Stimulated activated CD4-positive, alpha-beta T cell treated with anti-CD3 and anti-CD28 coated beads, Interleukin-15, amount 100 ng/mL, for 24 hours (primary cell): ENCODE measurements at places on chromosomes 13 and 19.
A peak's percentile ranks its signal among the peaks of the same experiment; 100 is the strongest.

GRCh38 chr13:24629320-24629719 is 50.9 kb upstream of the ATP12A start:
- DNase-seq = no peak

DNA sequence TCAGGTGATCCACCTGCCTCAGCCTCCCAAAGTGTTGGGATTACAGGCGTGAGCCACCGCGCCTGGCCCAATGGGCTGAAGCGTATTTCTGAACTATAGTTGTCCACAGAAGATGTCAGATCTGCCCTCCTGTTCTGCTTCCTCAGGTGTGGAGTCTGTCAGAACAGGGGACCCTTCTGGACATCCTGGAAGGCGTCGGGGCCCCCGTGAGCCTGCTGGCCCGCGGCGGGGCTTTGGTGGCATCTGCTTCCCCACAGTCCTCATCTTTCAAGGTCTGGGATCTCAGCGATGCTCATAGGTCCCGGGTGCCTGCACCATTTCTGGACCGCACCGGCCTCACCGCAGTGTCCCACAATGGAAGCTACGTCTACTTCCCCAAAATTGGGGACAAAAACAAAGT is 29.5 kb upstream of the SIN3B start:
- no peak for DNase-seq

DNA sequence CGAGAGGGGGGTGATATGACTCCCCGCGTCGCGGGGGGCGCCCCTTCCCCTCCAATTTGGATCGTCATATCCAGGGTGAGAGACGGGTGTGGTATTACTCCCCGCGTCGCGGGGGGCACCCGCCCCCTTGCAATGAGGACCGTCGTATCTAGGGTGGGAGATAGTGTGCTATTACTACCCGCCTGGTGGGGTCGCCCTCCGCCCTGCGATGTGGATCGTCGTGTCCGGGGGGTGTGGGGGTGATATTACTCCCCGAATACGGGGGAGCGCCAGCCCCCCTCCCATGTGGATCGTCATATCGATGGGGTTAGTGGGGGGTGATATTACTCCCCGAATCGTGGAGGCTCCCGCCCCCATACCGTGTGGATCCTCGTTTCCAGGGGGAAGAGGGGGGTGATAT is 29.2 kb upstream of the RGCC start:
- DNase-seq = peak; percentile 49

GRCh38 chr13:101830035-101830434 is 377.6 kb downstream of the ITGBL1 start:
- DNase-seq = no peak

DNA sequence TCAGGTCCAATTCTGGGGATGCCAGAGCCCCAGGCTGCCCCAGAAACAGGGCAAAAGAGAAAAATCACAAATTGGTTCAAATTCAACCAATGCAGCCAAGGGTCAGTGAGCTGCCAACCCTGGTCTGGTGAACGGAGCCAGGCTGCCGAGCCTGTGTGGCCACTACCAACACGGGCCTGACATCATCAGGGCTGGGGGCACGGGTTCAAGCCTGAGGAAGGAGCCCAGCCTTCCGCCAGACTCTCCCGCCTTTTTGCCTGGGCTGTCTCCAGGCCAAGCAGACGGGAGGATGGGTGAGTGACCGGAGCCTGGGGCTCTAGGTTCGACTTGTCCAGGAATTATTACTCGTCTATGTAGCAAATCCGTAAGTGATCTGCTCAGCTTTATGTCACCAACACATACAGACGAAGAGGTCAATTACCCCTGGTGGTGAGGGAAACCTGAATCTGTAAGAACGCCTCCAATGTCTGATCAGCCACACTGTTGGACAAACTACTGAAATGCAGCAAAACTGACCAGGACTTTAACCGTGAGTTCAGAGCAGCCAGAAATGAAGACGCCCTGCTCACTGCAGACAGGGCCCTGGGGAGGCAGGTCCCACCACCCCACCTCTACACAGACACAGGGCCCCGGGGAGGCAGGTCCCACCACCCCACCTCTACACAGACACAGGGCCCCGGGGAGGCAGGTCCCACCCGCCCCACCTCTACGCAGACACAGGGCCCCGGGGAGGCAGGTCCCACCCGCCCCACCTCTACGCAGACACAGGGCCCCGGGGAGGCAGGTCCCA is 31.8 kb downstream of the RAB20 start:
- no peak for DNase-seq

GRCh38 chr19:48928164-48929025 is 5.1 kb upstream of the DHDH start:
- DNase-seq = no peak

- peak; percentile 100 for DNase-seq
These were observed at the start of gene MCOLN1 for GRCh38 chr19:7522072-7522922. TSS of gene MCOLN1 (plus strand) at chr19:7522624. CDS start at chr19:7522751, 127 bp downstream.

DNA sequence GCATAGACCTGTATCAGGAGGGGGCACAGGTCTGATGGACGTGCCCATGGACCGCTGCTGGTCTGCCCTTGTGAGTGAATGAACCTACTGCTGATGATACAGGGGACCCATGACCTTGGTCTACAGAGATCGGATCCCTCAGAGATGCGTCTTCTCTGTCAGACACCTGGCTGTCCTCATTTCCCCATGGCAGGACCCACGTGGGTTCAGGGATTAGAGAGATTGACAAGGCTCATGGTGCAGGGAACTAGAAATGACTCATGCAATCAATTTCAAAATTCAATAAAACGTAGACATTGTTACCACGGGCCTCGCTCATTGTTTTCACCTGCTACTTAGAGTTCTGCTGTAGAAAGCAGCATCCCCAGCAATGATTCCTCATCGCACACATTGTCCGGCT is 962 bp upstream of the TPRX1 start:
- DNase-seq = no peak

DNA sequence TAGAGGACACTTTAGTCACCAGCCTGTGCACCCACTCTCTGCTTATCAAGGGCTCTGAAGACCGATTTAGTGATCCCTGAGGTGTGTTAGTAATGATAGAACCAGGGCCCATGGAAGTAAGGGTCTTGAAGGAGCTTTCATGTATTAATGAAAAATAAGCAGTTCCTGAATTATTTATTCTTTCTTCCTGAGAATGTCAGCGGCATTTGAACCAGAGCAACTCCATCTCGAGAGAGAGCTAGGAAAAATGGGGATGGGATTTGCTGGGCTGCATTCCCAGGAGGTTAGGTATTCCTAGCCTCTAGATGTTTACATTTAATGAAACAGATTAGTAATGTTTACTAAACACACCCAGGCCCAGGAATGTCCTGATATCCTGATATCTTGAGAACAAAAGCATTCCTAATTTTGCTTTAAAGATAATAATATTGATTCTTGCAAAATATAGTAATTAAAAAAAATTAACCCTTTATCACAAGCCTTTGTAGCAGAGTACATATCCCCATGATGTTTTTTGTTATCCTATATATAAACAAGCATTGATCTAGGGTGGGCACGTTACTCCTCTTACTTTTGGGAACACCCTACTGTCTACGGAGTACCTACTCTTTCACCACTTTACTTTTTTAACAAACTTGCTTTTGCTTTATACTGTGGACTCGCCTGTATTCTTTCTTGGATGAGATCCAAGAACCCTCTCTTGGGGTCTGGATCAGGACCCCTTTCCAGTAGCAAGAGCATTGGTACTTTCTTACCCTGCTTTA is 63.1 kb downstream of the COG3 start:
- DNase-seq = no peak

- no peak for DNase-seq
These were observed 16.5 kb downstream of the SLC5A5 start for GRCh38 chr19:17888260-17888659.

- no peak for DNase-seq
These were observed 6.9 kb downstream of the GIPR start for GRCh38 chr19:45674946-45675345.

DNA sequence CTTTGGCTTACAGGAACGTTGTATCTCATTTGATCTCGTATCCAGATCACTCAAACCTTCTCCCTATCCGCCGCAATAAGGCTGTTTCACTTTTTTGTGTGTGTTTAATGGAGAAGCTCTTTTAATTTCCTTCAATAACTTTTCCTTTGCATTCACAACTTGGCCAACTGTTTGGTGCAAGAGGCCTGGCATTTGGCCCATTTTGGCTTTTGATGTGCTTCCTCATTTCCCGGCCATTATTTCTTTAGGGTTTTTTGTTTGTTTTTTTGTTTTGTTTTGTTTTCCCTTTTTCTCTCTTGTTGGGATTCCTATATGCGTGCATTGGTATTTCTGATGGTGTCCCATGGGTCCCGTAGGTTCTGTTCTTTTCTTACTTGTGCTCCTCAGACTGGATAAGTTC is 6.1 kb upstream of the UPF3A start:
- DNase-seq = no peak

DNA sequence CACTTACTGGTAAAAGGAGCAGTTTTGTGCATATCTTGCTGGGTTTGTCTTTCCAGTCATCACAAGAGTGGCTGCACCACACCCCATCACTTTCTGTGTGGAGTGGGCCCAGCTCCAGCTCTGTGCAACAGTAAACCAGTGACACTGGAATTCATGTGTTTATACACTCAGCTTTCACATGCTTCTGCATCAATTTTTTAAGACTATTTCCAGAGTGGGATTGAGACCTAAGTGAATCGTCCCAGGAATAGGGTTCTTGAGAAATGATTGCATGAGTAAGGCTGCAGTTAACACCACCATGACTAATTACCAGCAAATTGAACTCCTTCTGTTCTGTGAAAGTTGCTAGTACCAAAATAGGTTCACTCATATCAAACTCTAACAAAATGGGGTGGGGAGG is 5.3 kb upstream of the CFAP97D2 start:
- no peak for DNase-seq

GRCh38 chr19:45507872-45508416 is 665 bp downstream of the VASP start:
- DNase-seq = no peak

DNA sequence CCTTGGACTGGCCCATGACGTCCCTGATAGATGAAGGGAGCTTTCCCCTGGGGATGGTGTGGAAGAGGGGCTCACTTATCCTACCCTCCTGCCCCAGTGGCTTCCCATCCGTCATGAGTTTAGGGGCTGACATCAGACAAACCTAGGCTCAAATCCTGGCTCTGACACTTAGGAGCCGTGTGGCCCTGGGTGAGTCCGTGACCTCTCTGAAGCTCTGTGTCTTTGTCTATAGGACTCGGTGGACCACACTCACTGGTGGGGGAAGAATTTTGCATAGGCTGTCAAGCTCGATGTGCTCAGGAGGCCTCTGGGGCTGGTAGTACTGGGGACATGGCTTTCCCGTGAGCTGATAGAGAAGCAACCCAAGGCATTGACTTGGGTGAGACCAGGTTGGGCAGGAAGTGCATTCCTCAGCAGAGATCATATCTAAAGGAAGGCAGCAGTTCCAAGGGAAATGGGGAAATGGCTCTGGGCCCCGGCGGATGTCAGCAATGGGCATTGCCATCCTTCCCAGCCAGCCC is 17.4 kb upstream of the AP1M2 start:
- DNase-seq = peak; percentile 8

DNA sequence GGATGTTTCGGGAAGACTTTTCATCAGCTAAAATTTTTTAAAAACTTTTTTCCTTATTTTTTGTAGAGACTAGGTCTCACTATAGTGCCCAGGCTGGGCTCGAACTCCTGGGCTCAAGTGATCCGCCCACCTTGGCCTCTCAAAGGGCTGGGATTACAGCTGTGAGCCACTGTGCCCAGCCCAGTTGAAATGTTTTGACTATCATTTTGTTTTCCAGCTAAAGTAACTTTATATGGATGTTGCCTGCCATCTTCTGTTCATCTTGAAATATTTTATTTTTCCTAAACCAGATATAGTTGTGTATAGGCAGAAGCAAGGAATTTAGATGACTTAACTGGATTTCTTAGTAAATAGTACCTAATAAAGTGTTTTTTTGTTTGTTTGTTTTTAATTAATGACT is 7.0 kb downstream of the CAB39L start:
- no peak for DNase-seq

- no peak for DNase-seq
These were observed 216.8 kb downstream of the DIAPH3 start for GRCh38 chr13:59946944-59947343.

DNA sequence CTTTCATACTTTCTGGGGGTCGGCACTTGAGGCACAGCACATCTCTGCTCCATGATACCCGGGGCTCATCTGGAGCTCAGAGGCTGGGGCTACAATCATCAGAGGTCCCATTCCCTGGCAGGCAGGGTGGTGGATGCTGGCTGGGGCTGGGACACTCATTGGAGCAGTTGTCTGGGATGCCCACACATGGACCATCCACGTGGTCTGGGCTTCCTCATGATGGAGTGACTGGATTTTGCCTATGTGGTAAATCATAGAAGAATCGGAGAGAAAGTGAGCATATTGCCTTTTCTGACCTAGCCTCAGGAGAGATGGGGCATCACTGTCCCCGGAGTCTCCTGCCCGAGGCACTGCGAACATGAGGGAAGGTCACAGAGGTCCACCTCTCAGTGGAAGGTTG is 91.4 kb upstream of the IRS2 start:
- no peak for DNase-seq

DNA sequence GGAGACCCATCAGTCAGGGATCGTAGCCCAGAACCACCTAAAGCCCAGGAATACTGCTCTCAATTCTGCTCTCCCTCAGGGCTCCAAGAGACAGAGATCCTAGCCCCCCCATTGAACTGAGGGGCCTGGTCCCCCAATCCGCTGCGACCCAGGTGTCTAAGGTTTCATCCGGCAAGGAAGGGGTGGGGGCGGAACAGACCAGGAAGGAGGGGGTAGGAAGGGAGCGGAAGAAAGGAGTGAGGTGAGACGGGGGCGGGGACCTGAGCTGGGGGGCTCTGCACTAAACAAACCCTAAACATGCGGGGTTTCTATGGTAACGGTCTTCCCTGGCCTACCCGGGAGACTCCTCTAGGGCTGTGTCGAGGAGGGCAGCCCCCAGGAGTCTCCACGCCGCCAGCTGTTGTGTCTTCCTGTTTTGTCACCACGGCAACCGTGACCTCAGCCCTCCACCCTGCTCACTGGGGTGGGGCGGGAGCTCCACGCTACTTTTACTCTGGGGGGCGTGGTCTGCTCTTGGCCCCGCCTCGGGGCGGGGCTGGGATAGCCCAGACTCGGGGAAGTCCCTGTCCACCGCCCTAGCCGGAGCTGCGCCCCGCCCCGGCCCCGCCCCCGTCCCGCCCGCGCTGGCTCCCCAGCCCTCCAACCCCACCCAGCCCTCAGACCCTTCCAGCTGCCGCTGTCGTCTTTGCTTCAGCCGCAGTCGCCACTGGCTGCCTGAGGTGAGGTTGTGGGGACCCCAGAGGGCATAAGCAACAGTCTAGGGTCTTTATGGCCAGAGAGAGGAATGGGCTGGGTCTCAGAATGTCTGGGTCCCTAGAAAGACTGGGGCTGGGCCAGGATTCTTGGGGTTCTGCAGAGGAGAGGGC is at the start of gene MYADM:
Gene MYADM (plus strand): TSS at position 659 of the 866 bp plus-strand sequence. CDS start 5,647 bp downstream, outside the sequence.
- peak; percentile 98 for DNase-seq

GRCh38 chr13:43206838-43207237 is 183.5 kb downstream of the DNAJC15 start:
- no peak for DNase-seq

DNA sequence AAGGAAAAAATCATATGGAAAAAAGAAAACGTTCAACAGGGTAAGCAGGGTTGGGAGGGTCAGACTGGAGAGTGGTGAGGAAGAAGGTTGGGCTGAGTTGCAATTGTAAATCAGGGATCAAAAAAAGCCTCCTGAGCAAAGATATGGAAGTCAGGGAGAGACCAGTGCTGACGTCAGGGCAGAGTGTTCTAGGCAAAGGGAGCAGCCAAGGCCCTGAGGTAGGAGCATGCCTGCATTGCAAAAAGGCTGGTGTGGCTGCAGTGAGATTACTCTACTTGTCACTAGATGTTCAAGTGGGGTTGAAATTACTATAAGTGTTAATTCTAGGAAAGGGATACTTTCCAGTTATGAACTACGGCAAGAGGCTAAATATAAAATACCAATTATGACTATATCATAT is 562.0 kb downstream of the MYO16 start:
- DNase-seq = no peak
